ENCODE measurements at places on chromosomes 7 and 10. TPM values are rescaled to one million over a fixed set of nuclear protein-coding genes. Genes with fewer than 3 reads are reported as not detected.
A peak's percentile ranks its signal among the peaks of the same experiment; 100 is the strongest.

DNA sequence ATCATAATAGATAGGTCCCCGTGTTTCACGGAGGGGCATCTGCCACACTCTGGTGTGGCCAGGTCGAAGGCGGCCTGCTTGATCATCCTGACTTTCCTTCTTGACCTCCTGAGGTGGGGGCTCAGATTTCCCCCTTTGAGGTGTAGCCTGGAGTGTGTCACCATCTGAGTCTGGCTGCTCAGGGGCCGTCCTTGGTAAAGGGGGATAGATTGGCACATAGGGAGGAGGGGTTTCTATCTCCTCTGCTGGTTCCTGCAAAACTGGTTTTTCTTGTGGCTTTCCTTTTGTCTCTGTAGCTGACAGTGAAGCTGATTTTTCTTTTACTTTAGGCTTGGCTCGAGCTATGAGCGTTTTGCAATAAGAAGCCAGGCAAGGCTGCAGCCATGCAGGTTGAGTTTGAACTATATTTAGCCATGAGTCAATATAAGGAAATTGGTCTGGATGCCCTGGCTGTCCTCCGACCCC, 7.1 kb upstream of the ZNF117 start:
- DNase-seq: no peak

DNA sequence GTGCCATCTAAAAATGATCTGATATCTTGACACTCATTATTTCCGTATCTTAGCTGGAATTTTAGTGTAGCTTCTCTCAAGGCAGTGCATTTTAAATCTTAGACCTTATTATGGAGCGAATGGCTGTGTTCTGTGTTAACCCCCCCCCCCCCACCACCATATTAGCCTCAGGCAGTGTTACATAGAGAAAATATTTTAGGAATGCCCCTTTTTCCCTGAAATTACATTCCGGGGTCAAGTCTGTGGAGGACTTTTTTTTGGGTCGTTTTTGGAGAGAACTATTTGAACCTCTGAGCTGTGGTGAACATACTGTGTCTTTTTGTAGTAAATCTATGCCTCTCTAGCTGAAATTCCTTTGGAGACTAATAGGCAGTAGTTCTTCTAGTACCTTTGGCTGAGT, 3.1 kb downstream of the CCDC126 start:
- DNase-seq: peak; percentile 63

- DNase-seq: no peak
Observed at GRCh38 chr7:1748076-1748838, 78.2 kb downstream of the ELFN1 start.

- DNase-seq: no peak
Observed at GRCh38 chr10:58813573-58813972, 300.9 kb downstream of the BICC1 start.

GRCh38 chr10:84429926-84430520, 101.6 kb downstream of the CCSER2 start:
- DNase-seq: peak; percentile 48

- no peak for DNase-seq
Observed at GRCh38 chr10:124122211-124122610, 28.8 kb upstream of the CHST15 start.

- no peak for DNase-seq
Observed at GRCh38 chr10:73871295-73872189, 2.8 kb downstream of the CAMK2G start.

DNA sequence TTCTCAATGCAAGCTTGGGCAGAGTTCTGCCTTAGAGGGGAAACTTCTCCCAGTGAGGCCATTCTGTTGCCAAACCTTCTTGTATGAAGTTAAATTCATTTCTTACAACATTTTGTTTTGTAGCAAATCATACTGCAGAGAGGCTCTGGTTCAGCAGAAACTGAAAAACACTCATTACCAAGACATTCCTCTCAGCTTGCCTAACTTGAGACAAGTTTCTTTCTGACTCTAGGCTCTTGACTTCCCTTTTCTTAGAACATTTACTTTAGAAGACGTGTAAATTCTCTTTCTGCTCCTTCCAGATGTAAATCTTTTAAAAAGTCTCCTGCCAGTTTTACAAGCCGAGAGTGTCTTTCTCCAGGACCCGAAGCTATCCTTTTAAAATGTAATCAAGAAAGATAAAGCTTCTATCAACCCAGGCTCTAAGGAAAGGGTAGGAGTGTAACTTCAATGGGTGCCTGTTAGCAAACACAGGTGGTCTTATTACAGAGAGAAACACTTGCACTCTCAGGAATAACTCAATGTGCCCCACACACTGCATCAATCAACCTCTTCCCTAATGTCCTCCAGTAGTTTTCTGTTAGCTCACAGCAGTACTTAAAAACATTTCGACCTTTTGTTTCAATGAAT, 80.5 kb upstream of the TAS2R16 start:
- no peak for DNase-seq

DNA sequence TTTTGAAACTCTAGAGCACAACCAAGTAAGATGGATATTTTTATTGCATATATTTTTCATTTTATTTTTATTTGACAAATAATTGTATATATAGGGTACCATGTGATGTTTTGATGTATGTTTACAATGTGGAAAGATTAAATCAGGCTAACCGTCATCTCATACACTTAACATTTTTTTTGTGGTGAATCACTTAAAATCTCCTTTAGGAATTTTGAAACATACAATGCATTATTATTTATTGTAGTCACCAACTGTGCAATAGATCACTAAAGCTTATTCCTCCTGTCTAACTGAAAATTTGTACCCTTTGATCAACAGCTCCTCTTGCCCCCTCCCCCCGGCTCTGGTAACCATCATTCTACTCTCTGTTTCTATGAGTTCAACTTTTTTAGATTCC, 77.2 kb downstream of the DNAH11 start:
- no peak for DNase-seq

DNA sequence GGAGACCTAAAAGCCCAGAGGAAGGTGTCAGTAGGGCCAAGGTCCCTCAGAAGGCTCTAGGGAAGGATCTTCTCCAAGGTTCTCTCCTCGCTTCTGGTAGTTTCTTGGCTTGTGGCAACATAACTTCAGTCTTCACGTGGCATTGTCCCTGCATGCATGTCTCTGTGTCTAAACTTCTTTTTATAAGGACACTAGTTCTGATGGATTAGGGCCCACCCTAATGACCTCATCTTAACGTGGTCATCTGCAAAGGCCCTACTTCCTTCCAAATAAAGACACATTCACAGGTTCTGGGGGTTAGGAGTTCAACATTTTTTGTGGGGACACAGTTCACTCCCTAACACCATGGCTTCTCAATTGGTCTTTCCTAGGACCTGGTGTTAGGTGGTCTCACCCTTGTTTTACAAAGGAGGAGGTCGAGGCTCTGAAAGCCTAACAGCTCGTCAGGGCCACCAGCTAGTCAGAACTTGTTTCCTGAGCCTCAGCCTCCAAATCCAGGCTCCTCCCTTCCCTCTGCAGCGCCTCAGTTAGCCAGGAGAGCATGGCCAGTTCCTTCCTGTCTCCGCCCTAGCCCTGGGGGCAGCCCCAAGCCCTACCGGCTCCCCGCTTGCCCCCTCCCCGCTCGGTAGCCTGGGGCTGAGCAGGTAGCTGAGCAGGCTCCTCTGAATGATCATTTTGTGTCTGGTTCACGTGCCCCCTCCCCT, 109.7 kb upstream of the PPIF start:
- DNase-seq: peak; percentile 68

GRCh38 chr7:92131093-92131492, 3.2 kb downstream of the CYP51A1 start:
- no peak for DNase-seq

GRCh38 chr10:55466806-55467504, 665.9 kb upstream of the PCDH15 start:
- no peak for DNase-seq

DNA sequence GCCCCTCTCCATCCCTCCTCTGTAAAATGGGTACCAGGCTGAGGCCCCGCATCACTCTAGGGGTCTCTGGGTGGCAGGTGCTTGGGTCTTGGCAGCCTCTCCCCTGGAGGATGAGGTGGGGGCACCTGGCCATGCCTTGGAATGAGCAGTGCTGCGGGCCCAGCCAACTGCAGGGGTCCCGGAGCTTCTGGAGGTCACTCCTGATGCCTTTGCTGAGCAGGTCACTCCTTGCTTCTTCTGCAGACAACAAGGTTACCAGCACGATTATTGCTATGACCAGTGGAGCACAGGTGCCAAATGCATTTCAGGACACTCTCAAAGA, 22.4 kb upstream of the ZNF488 start:
- DNase-seq: no peak

- DNase-seq: peak; percentile 100
Observed at GRCh38 chr7:45978010-45978681, 57.1 kb upstream of the IGFBP3 start.

DNA sequence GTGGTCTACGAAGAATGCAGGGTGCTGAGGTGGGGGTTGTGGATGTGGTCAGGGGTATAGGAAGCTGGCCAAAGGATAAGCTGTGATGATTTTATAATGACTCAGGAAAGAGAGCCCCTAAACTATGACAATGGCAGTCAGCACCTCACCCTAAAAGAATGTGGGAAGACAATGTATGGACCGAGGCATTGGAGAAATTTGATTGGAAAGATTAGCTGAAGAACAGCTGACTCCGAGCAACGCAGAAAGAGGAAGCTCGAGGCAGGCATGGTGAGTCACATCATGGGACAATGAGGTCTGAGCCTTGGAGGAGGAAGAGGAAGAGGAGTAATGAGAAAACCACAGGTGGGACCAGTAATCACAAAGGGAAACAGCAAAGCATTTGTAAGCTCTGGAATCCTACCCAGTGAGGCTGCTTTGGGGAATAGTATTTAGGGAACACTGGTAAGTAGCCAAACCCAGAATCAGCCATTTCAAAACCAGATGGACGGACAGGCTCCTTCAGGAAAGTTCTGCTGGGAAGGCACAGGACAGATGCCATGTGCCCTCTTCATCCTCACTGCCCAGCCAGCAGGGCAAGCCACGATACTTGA, 295.4 kb downstream of the PRPF18 start:
- DNase-seq: peak; percentile 95

DNA sequence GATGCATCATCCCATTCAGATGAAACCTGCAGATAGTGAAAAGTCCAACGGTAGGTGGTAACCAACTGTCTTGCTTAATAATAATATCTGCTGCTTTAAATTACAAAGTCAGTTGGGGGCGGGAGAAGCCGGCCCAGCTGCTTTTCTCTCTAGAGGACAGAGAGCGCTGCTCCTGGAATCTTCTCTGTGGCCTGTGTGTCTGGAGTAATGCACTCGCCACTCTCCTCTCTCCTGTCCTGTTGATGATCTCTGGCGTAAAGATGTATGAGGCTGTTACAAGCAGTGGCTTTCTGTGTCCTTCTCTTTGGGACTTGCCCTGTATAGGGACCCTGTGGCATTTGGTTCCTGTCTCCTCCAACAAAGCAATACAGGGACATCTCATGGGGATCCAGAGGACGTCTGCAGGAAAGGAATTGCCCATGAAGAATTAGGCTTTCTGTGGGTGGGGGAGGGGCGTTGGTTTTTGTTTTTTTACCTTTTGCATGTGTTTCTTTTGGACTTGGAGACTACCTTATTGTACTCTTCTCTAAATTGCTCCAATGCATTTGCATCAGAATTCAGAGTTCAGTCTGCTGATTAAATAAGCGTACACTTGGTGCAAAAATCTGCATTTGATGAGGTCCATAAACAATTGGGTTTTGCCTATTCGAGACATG, 231.6 kb downstream of the CELF2 start:
- no peak for DNase-seq

DNA sequence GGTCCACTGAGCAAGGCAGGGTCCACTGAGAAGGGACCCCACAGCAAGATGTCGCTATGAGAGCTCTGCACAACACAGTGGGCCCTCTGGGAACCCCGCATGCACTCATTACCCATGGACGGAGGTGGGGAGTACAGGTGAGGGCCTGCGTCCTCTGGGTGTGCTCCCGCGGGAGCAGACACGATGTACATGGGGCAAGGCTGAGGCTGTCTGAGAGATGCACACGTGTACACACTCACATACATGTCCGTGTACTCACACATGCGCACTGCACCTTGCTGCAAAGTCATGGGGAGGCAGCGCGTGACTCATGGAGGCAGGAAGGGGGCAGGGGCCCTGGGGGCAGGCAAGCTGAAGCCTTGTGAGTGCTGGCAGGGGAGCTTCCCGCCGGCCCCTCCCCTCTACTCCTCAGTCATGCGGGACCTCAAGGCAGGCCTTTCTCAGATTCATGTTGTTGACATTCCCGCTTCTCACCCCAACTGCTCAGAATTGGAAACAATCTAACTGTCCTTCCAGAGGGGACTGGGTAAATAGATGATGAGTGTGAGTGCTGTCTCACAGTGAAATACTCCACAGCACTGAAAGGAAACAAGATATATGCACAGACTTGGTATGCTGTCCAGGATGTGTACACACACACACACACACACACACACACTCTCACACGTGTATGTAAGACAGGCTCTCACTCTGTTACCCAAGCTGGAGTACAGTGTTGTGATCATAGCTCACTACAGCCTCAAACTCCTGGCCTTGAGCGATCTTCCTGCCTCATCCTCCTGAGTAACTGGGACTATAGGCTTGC, 40.0 kb downstream of the GOLGA7B start:
- peak; percentile 66 for DNase-seq

DNA sequence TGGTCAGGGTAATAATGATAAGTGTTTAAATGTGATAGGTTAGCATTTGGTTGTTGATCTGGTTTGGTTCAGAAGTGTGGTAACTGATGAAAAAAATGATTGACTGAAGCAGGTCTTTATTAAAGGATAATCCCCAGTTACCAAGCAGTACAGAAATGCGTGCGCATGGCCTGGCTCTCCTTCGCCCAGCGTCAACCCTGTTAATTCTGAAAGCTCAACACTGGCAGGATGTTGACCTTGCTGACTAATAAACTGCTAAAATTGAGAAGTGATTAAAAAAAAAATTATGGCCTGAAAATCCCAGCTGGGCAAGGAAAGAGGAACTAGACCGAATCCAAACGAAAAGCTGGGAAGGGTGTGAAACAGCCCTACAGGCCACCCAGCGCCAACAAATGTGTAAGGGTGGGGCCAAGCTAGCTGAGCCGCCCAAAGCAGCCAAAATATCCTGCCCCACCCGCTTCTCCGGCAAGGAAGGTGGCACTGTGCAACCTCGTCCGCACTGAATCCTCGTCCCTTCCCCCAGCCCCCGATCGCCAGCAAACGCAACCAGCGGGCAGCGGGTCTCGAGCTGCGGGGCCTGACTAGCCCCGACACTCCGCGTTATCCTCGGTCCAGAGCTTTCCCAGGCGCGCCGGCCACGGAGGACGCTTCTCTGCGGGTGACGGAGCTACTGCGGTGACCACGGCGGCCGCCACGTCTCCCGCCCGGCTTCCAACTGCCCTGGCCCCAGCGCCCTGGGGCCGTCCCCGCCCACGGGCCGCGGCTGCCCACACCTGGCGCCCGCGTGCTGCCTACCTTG, 561 bp downstream of the SHTN1 start:
- peak; percentile 55 for DNase-seq

Gene RASA4B
- total RNA-seq: 0.84 TPM

Gene TMEM176B
- not detected for total RNA-seq

Gene IGFBP1
- not detected for total RNA-seq

Gene ZNF3
- 23.6 TPM for total RNA-seq

Gene CFAP58
- 1.0 TPM for total RNA-seq

Gene CTAGE4
- total RNA-seq: 2.7 TPM

Gene EPHA1
- total RNA-seq: 0.20 TPM

Gene ENO4
- total RNA-seq: not detected

Gene DNAAF5
- 35.4 TPM for total RNA-seq

Gene CCDC186
- 9.1 TPM for total RNA-seq
